ENCODE measurements at places on chromosomes 2 and 18. TPM values are rescaled to one million over a fixed set of nuclear protein-coding genes. Genes with fewer than 3 reads are reported as not detected.

- no peak for DNase-seq
Observed at GRCh38 chr2:156229724-156230362, 102.7 kb downstream of the NR4A2 start.

DNA sequence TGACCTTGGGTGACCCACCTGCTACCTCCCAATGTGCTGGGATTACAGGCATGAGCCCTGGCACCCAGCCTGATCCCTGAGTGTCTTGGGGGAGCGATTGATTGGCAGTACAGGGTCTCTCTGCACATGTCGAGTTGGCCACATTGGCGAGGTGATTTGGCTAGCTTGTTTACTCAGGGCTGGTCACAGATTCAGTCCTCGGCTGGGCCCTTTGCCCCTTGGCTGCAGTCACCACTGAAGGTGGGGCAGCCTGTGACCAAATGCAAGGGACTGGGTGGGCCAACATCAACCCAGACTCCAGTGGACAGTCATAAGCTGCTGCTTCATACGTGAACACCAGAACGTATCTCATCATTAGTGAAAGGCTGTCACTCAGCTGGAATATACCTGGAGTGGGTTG, 114.9 kb downstream of the ZNF532 start:
- no peak for DNase-seq

DNA sequence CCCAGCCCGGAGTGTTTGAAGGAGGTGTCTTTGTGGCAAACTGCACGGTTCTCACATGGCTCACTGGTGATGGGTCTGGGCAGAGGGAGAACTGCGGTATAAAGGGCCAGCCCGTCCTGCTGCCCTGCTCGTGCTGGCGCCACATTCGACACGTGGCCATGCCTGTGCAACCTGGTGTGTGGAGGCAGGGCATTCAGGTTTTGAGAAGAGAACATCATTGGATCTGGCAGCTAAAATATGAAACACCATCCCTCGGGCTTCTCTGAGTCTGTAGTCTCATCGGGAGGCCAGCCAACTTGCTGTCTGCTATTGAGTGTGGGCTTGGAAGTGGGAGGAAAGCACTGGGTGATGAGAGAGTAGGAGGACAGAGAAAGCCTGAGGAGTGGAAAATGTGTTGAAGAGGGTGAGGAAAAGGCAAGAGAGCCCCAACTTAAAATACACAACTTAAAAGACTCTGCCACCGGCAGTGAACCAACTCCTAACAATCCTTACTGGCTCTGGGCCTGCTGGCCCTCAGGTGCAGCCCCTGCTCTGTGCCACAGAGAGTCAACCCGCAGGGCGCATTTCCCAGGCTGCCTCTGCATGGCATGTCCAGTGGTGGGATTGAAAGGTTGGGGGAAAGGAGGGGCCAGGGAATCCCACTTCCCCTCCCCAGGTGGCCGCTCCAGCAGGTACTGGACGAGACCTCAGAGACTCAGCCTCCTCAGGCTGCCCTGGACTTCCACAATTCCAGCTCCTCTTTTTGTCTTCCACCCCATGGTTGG, 112.7 kb upstream of the DLX2 start:
- DNase-seq: no peak

DNA sequence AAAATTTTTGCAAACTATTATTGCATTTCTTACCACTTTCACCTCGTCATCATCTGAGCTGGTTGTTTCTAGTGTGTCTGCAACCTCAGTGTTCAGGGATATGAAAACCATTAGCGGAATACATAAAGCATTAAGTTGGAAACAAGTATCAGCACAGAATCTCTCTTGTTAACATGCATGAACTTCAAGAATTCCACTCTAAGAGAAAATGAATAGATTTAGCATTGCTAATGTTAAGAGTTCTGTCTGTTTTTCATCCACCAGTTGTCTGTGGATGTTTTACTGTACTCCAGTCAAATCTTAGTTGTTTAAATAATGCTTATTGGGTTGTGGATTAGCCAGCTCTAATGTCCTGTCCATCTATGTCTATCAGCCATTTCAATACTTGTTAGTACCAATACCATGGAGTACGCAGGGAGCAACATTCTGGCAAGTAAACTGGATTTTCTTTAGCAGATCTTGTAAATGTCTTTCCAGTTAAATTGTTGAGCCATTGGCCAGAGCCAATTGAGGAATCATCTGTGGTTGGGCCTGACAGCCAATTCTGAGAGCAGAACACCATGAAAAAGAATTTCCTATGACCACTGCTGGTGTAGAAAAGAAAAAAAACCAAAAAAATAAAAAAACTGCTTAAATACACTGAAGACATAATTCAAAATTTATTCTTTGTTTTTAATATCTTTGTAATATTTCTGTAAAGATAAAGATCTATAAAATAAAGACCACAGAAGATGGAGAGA, 82.5 kb downstream of the SLC8A1 start:
- DNase-seq: no peak

HOXD1 gene
- total RNA-seq: not detected

MAT2A gene
- total RNA-seq: 269 TPM

SMYD1 gene
- total RNA-seq: not detected

DNA sequence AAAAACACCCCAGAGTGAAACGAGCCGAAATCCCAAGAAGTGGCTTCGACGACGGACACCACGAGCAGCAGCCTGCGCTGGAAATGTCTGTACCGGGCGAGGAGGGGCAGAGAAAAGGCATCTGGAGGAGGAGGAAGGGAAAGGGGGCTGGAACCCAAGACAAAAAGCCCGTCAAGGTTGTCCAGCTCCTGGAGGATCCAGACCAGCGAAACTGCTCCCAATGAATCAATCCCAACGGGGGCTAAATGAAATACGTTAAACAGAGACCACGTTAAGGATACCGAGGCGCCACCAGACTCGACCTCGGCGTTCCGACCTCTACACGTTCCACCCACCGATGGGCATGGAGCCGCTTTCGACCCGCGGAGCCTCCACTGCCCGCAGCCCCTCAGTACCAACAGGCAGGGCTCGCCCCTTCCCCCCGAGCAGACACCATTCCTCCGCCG, 400 bp downstream of the CCDC88A start:
- peak; percentile 20 for DNase-seq

GRCh38 chr18:45376193-45376592, 239.1 kb upstream of the SLC14A2 start:
- no peak for DNase-seq

KCNE4 gene
- total RNA-seq: not detected

TDRD15 gene
- not detected for total RNA-seq

- DNase-seq: no peak
Observed at GRCh38 chr2:3596901-3597417, 2.0 kb downstream of the COLEC11 start.

GRCh38 chr2:172299741-172300140, 127.6 kb upstream of the ITGA6 start:
- DNase-seq: no peak

DNA sequence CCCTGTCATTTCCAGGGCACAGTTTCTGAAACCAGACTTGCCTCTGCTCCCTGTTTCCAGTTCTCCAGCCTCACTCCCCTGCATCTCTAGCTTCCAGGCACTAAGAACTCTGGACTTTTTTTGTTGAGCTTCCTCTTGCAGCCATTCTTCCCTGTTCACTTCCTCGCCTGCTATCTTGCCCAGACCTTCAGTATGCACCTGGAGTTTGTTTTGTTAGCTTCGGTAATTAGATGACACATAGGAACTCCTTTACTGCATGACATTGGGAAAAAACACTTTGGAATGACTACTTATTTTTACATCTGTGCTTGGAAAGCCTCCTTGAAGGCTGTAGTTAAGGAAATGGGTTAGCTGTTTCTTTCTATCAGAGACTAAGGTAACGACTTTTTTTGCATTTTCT, 35.2 kb downstream of the OTOF start:
- no peak for DNase-seq

DNA sequence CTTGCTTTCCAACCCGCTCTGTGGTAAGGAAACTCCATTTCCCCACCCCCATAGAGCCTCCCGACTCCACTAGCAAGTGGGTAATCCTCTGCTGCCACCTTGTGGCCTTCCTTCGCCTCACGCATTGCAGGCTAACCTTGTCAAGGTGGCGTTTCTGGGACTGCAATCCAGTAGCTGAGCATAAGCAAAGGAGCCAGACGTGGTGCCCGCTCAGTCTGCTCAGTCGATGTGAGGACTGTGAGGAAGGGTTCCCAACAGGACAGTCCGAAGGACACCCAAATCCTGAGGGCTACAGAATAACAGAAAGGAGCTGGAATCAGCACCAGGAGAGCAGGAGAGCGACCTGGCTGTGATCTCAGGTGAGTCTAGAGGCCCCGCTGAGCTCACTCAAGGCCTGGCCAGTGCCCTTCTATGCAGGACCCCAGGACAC, 144.2 kb downstream of the SUCLG1 start:
- peak; percentile 85 for DNase-seq

DNA sequence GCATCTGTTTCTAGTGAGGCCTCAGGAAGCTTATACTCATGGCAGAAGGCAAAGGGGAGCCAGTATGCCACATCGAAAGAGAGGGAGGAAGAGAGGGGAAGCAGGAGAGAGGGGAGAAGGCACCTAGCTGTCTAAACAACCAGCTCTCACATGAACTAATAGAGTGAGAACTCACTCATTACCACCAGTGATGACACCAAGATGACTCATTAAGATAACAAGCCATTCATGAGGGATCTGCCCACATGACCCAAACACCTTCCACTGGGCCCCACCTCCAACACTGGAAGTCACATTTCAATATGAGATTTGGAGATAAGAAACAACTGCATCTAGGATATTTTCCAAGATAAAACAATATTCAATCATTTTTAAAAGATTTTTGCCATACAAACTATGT, 753.9 kb upstream of the ZEB2 start:
- no peak for DNase-seq

GRCh38 chr2:60490441-60490840, 63.0 kb downstream of the BCL11A start:
- DNase-seq: no peak

GRCh38 chr2:42554392-42554791, 14.0 kb upstream of the MTA3 start:
- no peak for DNase-seq

- DNase-seq: no peak
Observed at GRCh38 chr18:49243391-49243790, 217.1 kb downstream of the DYM start.

RMC1 gene
- 56.0 TPM for total RNA-seq

DNA sequence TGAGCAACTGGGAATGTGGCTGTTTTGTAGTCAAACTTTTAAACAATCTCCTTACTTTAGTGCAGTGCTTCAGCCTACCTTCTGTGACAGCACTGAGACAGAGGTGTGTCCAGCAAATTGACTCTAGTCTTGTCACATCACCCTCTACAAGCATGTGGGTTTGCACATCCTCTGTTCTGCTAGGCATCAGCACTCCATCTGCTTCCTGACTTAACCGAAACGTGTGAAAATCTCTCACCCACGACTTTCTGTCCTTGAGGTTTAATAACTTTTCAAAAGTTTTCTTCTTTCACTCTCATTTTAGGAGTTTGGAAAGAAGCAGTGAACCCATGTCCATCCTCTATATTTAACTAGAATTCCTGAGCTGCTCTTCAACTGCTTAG, 42.6 kb downstream of the TTR start:
- no peak for DNase-seq

ABCA12 gene
- total RNA-seq: not detected

GRCh38 chr2:201608021-201608420, 35.3 kb downstream of the TMEM237 start:
- no peak for DNase-seq

ANKRD30B gene
- not detected for total RNA-seq

SPHKAP gene
- total RNA-seq: not detected

DNA sequence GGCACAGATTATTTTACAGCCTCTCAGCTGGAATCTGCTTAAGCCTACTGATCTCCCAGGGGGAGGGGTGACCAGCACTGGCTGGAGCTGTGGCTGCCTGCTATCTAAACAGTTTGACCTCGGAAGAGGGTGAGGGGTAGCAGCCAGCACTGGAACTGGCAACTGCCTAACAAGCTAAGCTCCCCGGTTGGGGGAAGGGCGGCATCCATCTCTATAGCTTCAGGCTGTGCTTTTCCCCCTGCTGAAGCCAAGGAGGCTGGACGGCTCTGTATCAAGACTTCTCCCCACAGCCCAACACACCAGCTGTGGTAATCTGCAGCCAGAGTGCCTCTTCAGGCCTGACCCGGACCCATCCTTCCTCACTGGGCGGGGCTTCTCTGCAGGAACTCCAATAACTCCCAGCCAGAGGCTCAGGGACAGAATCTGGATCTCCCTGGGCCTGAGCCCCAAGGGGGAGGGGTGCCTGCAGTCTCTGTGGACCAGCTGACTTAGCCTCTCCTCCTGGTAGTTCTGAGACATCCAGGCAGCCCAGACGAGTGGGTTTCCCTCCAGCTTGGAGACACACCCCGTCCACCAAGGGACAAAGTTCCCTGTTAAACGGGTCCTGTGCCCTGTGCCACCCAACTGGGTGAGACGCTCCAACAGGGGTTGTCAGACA, 560.2 kb downstream of the LRP1B start:
- no peak for DNase-seq

GRCh38 chr2:206105541-206105940, 19.6 kb upstream of the INO80D start:
- DNase-seq: no peak

DNA sequence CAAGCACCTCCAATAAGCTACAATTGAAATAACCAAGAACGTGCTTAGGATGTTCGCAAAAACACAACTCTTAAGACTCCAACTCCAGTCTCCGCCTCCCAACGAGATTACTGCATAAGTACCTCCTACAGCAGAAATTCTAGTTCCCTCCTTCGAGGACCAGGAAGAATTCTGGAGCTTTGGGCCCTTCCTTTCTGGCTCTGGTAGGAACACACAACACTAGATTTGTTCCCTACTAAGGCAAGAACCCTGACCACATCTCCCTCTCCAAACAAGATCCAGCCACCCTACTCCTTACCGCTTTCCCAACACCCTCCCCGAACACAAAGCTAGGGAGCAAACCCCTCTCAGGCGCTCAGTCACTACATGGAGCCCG, 721 bp downstream of the ADAM17 start:
- peak; percentile 50 for DNase-seq

DNA sequence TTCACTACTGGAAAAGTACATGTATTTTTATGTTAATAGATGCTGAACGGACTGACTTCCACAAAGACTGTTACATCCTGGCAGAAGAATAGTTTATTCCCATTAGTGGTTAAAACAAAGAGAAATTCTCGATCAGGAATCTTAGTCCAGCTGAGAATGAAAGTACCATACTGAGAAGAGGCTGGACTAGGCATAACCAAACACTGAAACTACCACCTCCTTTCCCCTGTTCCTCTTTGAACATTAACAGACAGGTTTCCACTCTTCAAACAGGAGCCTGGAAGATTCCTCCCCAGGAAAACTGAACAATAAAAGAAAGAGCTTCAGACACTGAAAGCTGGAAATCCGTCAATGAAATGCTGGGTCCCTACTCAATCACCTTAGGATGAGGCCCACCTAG, 25.8 kb downstream of the LDAH start:
- no peak for DNase-seq

MAL gene
- total RNA-seq: 339 TPM

DNA sequence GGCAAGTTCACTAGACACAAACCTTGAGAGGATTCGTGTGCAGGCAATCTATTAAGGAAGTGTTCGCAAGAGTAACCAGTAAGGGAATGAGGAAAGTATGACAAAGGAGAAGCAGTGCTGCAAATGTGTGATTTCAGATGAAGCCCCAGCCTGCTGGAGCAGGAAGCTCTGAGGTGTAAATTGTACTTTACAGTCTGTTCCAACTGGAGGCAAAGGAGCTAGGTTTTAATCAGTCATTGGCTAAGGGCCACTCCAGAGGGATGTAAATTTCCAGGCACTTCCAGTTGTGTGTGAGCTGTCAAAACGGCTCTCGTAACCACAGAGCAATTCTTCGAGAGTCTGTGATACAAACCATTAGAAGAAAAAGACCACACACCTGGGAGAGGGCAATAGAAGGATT, 359.5 kb upstream of the FAM98A start:
- no peak for DNase-seq
